ENCODE measurements at places on chromosomes 11 and 22.

DNA sequence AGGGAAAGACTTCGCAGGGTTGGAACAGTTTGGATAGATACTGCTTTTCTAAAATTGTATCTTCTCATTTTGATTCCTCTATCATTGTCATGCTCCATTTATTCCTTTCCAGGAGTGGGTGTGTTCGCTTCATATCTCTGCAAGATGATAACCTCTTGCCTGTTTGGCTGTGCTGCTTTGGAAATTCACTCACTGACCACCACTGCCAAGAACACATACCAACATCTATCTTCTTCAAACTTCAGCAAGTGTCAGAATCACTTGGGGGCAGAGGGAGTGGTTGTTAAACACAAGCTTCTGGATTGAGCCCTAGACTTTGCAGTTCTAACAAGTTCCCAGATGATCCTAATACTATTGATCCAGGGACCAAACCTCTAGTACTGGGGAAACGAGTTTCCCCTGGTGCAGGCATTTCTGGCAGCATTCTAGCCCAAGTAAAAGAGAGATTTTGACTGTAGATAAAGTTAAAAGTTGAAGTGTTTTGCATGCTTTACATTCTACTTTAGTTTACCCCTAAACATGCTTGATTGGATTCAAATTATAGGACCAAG, 11.5 kb upstream of the DKK3 start:
- DNase-seq: no peak

DNA sequence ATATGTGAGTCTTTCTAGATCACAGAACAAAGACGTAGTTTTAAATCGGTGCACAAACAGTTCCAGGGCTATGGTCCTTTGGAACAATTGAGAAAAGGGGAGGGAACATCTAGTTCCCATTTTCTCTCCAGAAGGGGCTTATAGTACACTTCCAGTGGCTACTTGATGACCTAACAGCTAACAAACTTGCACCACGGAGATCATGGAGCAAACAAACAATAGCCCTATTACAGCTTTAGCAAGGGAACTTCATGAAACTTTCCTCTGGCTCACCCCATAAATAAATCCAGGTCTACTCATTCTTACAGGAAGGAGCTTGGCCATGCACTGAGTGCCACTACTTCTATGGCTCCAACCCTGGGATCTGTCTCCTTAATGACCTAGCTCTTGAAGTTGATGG, 8.3 kb upstream of the FOLR2 start:
- no peak for DNase-seq

DNA sequence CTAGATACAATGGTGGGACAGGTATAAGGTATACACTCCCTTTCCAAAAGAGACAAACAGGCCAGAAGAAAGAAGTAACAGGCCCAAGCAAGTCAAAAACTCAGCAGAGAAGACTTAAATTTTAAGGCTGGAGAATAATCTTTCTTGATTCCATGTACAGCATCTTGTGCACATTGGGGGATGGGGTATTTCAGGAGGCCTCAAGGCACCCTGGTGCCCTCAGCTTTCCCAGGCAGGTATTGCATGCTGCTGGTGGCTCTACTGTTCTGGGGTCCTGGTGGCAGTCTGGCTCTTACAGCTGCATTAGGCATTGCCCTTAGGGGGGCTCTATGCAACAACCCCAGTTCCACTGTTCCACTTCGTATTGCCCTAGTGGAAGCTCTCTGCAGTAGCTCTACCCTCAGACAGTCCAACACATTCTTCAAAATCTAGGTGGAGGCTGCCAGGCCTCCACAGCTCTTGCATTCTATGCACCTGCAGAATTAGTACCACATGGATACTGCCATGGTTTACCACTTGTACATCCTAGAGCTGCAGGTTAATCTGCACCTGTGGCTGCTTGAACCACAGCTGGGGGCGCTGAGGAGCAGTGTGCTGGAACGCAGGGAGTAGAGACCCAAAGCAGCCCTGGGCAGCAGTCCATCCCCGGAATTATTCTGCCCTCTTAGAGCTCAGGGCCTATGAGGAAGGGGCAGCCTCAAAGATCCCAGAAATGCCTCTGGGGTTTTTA, 4.2 kb upstream of the CTSC start:
- DNase-seq: no peak

DNA sequence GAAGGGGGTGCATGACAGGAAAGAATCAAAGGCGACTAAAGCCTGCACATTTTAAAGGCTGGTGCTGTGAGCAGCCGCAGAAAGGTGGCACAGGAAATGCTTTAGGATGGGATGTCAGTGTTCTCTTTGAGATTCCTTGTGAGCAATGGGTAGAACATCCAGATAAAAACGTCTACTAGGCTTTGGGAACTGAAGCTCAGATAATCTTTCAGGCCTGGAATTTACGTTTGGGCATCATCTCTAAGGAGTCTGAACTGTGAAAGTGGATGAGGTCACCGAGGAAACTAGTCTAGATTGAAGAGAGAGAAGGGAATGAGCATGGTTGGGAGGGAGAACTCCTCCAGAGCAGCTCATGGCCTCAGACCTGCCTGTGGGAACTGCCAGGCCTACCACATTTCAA, 65.7 kb downstream of the FLI1 start:
- DNase-seq: no peak

- DNase-seq: no peak
Observed at GRCh38 chr22:40258017-40258416, 80.3 kb downstream of the TNRC6B start.

DNA sequence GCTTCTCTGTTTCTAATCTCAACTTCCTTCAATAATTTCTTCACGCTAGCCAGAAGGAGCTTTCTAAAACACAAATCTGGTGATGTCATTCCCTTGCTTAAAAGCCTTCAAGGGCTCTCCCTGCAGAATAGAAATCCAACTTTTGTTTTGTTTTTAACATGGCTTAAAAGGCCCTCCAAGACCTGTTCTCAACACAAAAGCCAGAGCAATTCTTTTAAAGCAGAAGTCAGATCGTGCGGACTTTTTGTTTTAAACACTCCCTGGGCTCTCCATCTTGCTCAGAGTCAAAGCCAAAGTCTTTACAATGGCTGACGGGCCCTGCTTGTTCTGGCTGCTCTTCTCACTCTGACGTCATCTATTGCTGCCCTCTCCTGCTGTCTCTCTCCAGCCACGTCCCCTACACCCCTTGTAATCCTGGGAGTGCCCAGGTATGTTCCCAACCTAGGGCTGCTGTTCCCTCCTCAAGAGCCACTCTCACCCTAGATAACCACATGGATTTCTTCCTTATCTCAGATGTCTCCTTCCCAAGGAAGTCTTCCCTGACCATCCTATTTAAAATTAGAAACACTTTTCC, 22.5 kb downstream of the TECTA start:
- DNase-seq: no peak

- peak; percentile 39 for DNase-seq
Observed at GRCh38 chr11:57294225-57295131, 30.3 kb downstream of the TNKS1BP1 start.

DNA sequence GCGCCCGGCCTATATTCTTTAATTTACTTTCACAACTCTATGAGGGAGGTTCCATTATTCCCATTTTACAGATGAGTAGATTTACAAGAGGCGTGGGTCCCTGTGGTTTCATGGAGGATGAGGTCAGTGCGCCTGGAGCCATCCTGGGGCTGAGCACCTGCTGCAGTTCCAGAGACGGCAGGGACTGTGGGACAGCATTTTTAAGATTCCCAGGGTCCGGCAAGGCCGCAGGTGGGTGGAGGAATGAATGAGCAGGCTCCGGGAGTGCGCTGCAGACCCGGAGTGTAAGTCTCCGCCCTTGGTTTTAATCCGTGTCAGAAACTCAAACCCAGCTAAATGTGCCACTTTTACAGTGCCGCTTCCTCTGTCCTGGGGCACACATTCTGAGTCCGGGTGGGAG, 4.1 kb upstream of the CHRM1 start:
- DNase-seq: no peak

- DNase-seq: no peak
Observed at GRCh38 chr11:115297330-115297729, 206.9 kb downstream of the CADM1 start.

- peak; percentile 52 for DNase-seq
Observed at GRCh38 chr11:98895936-98896335, 124.8 kb upstream of the CNTN5 start.

- peak; percentile 63 for DNase-seq
Observed at GRCh38 chr11:65780770-65781151, at the start of gene AP5B1. TSS of gene AP5B1 (minus strand) at chr11:65780976. CDS start at chr11:65780591, 385 bp downstream.

- DNase-seq: no peak
Observed at GRCh38 chr11:88131764-88132470, 43.3 kb downstream of the RAB38 start.

DNA sequence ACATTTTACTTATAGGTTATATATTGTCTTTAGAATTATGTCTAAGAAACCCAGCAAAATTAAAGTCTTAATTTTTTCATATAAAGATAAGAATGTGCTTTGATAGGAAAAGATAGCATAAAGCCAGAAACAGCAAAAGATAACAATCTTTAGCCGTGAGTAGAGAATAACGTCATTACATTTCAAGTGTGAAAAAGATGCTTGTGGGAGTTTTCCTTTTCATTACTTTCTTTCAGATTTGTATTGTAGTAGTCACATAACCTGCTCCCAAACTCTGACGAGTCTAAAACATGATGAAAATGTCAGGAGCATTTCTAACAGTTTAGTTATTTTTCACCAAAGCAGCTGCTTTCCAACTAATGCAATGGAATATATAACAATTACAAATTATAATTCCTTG, 31.3 kb downstream of the ARFGAP3 start:
- DNase-seq: no peak

DNA sequence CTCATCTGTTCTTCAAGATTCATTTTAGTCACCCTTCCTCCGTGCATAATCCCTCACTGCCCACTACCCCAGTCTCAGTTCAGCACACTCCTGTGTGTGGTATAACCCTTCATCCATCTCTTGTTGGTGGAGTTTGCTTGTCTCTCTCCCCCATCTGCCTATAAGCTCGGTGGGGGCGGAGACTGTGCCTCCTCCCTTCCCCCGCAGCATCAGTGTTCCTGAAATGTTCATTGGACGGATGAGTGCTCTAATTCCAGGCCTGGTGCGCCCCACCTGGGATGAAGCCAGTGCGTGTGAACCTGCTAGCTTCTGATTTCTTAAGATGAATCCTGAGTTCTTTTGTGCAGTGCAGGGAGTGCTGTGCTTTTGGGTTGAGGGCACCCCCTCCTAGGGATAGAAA, 100.0 kb downstream of the GRIK4 start:
- DNase-seq: no peak

- no peak for DNase-seq
Observed at GRCh38 chr11:34190192-34191139, 85.0 kb downstream of the NAT10 start.

- DNase-seq: no peak
Observed at GRCh38 chr11:65425971-65426838, 3.6 kb downstream of the NEAT1 start.

DNA sequence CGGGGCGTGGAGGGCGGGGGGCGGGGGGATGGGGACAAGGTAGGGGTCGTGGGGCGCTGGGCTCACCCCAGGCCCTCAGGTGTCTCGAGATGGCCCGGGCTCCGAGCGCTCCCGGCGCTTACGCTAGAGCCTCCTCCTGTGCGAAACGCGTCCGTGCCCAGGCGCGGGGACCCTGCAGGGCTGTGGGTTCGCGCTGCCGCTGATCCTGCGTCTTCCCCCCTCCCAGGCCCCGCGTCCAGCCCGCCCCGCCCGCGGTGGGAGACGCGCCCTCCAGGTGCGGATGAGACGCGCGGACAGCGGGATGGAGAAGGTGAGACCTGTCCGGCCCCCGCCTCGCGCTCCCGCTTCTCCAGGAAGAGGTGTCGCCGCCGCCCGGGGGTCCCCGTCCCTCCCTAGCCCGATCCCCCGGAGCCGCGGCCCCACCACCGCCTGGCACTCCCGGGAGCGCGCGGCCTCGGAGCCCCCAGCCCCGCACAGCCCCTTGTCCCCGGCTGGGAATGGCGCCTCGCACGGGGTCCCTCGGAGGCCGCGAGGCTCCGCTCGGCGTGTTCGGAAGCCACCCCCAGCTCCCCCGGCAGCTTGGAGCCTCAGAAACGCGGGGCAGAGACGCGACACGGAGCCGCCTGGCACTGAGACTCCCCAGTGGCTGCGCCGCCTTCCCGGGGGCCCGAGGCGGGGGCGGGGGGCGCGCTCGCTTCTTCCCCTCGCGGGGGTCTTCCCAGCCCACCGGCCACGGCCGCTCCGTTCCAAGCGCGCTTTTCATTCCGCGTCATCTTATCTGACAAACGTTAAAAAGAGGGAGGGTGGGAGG, 27.6 kb upstream of the TOLLIP start:
- no peak for DNase-seq

DNA sequence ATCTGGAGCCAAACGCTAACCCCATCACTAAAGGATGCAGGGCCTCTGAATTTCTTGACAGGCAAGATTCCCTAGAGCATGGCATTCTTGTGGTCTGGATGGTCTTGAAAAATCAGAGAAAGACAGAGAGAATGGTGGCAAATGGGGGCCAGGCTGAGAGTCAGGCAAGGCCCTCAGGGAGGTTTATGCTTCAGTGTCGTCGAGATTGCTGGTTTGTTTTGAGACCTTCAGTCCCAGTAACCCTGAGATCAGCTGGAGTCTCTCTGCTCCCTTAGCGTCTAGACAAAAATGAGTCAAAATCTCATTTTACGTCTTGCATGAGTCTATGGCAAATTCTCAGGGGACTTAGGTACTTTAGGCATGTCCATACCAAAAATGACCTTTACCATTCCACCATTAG, 539.3 kb downstream of the SOX6 start:
- DNase-seq: no peak

- DNase-seq: no peak
Observed at GRCh38 chr22:39462443-39463221, 5.8 kb downstream of the MGAT3 start.

DNA sequence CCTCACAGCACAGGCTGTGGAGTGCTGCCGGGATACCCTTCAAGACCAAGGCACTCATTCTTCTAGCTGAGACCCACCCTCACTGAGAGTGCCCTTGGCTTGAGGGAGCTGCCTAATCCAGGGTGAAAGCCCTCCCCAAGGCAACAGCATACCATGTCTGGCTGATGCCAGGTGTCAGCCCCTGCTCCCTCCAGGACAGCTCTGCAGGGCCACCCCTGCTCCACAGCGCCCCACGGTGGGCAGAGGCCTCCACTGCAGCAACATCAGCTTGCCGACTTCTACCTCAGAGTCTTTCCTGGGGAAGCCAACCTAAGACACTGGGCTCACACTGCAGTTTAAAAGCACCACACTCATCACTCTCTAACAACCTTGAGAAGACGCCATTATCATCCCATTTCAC, 29.0 kb downstream of the TTLL1 start:
- DNase-seq: no peak

DNA sequence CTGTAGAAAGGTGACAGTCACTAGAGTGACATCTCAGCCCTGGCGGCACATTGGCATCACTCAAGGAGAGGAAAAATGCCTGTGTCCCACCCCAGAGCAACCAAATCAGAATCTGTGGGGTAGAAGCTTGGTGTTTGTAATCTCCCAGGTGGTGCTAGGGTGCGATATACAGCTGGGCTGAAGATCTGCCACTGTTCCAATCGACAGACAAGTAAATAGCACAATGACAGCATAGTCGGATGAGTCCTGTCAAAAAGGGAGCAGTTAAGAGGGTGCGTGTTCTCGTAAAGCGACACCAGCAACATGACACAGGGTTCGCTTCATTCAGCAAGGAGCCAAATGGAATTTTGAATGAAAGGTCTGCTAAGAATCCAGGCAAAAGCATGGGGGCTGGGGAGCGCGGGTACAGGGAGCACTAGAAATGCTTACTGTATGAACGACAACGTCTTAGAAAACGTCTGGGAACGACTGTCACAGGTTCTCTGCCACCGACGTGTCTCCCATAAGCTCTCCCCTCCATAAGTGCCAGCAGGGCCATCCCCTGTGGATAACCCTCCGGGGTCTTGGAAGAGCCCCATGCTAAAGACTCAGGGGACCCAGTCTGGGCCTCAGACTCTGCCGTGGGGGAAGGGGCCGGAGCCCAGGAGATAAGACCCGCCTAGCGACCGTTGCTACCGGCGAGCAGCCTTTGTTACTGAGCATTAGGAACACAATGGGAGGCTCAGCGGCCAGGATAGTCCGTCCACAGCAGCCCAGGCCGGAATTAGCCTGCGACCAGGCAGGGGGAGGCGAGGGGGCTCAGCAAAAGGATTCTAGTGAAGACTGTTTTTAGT, 20.8 kb downstream of the ADA2 start:
- DNase-seq: peak; percentile 36
